HCEC 1CT (cell line): ENCODE measurements at places on chromosomes 11 and 22.

DNA sequence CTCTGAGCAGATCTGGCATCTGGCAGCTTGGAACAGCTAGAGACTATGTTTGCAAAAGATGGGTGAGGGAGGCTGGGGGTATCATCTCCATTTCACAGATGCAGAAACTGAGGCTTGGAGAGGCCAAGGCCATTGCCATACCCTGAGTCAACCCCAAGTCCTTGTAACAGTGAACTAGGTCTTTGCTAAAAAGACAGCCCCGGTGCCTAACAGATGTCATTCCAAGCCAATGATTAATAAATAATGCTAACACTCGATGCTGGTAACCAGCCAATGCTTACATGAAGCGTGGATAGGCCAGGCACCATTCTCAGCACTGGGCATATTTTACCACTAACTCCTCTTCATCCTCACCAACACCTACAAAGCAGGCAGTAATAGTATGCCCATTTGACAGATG lies 164.0 kb downstream of the MN1 start:
- DNase-seq = peak; percentile 47

GRCh38 chr22:33481550-33481949 lies 423.4 kb upstream of the SYN3 start:
- no peak for DNase-seq

DNA sequence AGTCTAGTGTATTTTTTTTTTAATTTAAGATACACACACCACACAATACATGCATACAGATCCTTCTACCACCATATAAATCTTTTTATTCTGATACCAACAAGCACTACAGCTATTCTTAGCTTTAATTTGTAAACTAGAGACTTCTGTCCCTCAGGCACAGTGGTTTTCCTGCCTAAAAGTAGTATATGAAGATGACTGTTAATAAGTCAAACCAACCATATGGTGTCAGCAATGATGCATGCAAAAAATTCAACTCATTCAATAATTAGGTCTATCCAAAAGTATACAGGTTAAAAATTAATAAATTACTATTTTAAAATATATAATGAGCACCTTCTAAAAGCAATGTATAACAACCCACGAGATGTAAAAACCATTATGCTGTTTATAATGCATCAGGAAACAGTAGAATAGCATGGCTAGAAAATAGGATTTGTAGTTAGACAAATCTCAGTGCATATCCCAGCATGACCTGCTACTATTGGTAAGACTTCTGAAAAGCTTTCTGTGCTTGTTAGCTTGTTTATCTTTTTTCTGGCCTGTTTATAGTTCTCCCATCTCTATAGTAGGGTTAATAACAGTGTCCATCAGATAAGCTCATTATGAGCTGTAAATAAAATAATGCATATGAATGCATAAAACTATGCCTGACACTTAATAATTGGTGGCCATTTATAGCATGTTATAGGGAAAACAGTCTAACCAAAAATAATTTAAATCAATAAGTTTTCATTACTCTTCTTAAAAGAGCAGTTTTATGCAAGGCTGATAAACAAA lies 10.2 kb downstream of the RAB38 start:
- DNase-seq = no peak

GRCh38 chr11:3709977-3710376 lies 38.8 kb upstream of the CHRNA10 start:
- no peak for DNase-seq

GRCh38 chr22:29330753-29331152 lies 15.3 kb upstream of the RASL10A start:
- no peak for DNase-seq

GRCh38 chr22:19524170-19525115 lies at the start of gene CLDN5:
CLDN5 (minus strand) TSS chr22:19524410; CDS start chr22:19524255, 155 bp downstream.
- no peak for DNase-seq

- no peak for DNase-seq
Measured at GRCh38 chr11:117706322-117706814, 90.6 kb downstream of the DSCAML1 start.

- DNase-seq = no peak
Measured at GRCh38 chr22:19376971-19377370, 54.6 kb downstream of the HIRA start.

GRCh38 chr11:32852207-32852606 lies 22.5 kb downstream of the PRRG4 start:
- DNase-seq = peak; percentile 64

GRCh38 chr22:27876684-27877083 lies 42.4 kb downstream of the PITPNB start:
- no peak for DNase-seq

DNA sequence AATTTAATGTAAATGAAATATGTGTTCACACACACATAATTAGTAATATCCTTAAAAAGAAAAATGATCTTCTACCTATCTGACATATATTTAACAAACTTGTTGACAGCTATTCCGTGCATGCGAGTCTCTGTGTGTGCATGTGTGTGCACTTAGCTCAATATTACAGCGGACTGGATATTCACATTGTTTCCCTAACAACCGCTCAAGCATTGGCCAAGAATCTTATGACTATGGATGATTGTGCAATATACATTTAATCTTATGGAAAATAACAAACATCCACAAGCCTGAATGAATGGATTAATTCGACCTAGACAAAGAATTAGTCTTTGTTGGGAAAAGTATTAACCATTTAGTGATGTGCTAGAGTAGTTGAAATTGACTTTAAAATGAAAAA lies 1078.6 kb downstream of the LRRC4C start:
- DNase-seq = peak; percentile 19

- no peak for DNase-seq
Measured at GRCh38 chr22:45891021-45891421, 85.9 kb downstream of the WNT7B start.

DNA sequence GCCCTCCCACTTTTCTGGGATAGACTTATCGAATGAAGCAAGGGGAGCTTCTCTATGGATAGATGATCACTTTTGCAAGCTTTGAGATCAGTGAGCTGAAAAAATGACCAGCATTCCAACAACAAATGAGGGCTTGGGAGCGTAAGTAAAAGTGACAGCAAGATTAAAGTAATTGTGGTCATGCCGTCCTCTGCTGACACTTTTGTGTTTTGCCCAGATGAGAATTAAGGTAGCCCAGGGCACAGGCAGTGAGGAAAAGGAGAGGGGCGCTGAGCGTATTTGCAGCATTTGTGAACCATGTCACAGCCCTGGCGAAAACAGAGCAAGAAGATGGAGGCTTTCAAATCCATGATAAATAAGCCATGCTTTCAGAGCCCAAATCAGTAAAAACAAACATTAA lies 24.6 kb upstream of the TMA7B start:
- no peak for DNase-seq

GRCh38 chr11:116636341-116636929 lies 136.4 kb downstream of the BUD13 start:
- no peak for DNase-seq

DNA sequence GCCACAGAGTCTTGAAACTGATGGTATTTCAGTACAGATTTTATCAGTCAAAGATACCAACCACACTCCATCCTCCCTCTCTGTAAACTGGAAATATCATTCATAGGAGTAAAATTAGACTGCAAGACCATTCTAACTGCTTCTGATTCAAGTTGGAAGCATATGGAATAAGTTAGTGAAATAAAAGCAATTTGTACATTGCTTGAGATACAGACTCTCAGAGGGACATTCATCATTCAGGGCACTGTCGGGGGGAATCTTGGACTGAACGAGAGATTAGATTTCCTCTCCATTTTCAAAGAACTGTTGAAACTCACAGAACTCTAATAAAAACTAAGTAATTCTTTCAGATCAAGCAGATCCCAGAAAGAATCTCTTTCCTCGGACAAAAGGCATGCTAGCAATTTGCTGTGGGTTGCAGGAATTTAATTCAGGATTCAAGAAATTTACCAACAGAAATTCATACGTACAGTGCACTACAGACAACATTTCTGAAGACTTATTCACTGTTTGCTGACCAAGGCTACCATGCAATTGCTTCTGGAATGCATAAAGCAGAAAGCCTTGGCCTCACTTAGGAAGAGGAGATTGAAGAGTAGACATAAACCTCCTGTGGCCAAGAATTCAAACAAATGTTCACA lies 34.1 kb downstream of the PAMR1 start:
- DNase-seq = peak; percentile 86

DNA sequence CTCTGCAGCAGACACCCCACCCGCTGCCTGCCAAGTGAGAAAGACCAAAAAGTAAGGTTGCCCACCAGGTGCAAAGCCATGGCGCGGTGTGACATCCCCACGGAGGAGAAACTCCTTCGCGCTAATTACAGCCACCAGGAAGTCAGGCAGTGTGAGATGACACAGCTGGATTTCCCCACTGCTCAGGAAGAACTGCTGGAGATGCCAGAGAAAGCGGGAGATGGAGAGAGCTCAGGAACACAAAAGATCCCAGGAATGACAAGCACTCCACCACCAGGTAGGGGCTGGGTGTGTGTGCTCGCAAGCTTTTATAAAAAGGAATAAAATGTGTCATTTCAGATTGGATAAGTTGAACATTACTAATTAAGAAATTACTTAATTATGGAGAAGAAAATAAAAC lies 292.7 kb downstream of the OPCML start:
- DNase-seq = no peak

DNA sequence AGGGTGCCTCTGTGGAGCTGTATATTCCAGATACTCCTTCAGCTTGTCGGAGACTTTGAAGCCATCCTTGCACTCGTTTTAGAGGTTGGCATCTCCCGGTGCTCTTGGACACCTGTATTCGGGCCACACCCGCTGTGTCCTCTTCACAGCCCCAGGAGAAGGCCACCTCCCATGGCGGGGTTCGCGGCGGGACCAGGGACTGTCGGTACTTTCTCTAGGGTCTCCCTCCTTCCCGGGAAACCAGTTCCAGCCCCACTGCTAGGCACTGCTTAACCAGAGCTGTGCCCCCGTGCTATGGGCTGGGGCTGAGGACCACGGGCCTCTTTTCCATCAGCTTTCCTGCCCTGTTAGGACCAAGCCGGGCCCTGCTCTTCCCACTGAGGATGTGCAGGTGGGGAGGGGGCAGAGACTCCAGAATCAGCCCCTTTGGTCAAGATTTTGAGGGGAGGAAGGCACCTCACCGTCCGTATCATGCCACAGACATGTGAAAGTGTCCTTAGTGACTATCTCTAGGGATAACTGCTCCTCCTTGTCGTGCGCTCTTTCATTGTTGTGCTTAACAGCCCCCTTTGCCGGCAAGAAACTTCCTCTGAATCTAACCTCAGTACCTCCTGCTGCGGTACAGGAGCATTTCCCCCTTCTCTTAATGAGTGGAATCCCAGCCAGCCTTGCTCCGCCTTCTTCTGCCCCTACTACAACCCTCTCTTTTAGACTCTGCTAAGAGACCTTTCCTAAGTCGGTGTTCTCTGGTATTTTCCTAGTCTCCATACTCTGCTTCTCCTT lies 1.2 kb upstream of the B3GAT1 start:
- DNase-seq = no peak

- peak; percentile 71 for DNase-seq
Measured at GRCh38 chr22:27135031-27135981, 477.9 kb downstream of the MIAT start.

DNA sequence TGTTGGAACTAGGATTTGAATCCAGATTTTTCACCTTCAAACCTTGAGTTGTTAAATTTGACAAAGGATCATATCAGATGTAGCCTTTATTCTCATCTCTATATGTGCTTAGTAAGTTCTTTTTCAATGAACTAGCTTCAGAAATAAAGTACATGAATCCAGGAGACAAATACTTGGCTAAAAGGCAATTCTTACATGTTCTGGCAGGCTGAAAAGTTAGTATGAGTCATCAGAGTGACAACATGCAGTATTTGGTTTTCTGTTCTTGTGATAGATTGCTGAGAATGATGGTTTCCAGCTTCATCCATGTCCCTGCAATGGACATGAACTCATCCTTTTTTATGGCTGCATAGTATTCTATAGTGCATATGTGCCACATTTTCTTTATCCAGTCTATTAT lies 40.4 kb downstream of the BBOX1 start:
- peak; percentile 36 for DNase-seq
